Stimulated activated CD8-positive, alpha-beta memory T cell treated with anti-CD3 and anti-CD28 coated beads, Interleukin-4, amount 100 ng/mL, for 4 hours (primary cell): ENCODE measurements at places on chromosomes 7 and 10.

DNA sequence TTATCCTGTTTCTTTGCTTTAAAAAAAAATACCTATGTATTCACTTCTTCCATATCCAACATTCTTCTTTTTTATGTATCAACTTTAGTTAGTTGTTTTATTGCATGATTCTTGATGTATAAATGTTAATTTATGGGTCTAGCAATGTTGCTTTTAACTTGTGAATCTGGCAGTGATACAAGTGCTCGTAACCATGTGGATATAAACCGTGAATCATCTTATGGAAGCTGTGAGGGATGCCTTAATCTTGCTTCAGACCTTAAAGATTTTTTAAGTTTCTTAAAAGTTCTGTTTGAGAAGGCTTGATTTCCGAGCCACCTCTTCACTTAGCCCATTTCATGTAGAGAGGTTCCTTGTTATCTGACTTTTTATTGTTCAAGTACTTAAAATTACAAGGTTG is 25.9 kb downstream of the HELLS start:
- DNase-seq = no peak

DNA sequence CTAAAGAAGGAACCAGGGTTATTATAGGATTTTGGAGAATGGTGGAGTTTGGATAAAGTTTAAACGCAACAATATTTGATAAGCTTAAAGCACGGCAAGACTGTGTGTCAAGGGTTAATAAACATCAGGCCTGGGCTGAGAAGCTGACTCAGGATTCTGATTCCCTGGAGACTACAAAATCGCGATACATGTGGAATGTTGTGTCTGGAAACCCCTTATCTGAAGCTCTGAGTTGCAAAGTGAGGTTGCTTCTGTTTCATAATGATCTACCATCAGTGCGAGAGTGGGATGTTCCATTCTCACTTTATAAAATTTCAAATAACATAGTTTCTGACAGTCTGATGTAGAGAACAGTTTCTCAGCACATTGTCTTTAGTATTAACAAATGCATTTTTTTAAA is 7.8 kb downstream of the C1GALT1 start:
- DNase-seq = no peak

GRCh38 chr7:30988351-30989005 is 24.7 kb downstream of the GHRHR start:
- no peak for DNase-seq

DNA sequence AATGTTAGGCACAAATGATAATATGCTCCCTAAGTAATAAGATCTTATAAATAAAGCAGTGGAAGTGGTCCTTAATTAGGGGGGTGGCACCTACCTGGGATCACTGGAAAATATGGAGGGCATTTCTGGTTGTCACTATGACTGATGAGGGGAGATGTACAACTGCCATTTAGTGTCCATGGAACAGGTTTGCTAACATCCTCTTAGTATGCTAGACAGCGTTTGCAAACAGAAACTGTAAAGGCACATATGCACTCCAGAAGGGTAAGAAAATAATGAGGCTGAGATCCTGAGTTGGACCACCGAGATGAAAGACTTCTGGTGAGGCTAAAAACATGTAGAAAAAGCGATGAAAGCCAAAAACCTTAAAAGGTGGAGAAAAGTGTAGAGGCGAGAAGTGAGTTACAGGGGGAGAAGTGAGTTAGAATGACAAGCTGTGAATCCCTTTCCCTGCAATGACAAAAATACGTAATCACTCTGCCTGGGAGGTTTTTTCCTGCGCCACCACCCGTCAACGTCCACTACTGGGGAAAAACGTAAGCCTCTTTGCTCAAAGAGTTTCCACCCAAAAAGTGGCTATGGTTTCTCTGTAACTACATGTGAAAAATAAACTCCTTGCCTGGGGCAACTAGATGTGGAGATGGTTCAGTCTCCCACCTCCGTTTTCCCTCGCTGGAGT is 767 bp downstream of the KRIT1 start:
- no peak for DNase-seq

GRCh38 chr7:159104188-159104920 is 40.3 kb downstream of the VIPR2 start:
- DNase-seq = no peak

DNA sequence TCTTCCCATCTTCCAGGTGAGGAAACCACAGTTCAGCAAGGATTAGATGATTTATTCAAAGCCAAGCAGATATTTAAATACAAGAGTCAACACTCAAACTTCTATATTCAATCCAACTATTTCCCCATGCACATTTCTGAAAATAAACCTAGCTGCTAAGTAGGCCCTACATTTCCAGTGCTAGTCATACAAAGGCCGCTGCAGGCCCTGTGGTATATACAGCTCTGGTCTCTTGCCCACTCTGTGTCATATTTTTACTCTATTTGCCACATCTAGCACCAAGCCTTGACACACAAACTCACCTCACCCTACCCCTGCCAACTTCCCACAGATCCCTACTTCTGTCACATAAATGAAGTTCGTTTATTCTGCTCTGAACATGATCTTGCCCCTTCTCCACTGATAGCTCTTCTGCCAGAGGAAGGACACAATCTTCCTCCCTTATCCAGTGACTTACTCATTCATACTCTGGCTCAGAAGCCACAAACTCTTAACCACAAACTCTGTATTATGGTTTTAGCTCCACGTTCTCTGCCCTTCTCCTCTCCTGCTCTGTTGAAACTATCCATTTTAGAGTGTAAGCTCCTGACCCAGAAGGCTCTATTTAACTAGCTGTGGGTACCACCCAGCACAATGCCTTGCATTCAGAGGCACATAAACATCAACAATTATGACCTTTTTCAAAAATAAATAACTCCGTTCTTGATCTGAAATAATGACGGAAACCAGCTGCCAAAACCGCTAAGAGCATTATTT is 180.7 kb downstream of the CPEB3 start:
- DNase-seq = no peak

DNA sequence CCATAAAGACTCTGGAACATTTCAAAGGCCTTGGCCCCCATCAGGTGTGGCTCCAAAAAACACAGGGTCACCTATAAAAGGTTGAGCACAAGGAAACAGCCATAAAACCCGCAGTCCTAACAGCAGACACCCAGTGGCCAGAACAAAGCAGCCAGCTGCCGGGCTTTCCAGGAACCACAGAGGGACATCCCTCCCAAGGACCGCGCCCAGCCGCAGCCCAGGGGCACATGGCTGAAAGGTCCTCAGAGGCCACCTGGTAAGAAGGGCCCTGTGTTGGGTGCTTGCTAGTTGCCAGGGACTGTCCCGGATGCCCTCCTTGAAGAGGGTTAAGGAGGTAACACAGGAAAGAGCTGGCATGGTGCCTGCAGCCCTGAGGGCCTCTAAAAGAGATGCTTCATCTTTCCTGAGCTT is 32.7 kb downstream of the KCNMA1 start:
- DNase-seq = no peak

- no peak for DNase-seq
Measured at GRCh38 chr7:50281680-50282445, 22.7 kb upstream of the IKZF1 start.

DNA sequence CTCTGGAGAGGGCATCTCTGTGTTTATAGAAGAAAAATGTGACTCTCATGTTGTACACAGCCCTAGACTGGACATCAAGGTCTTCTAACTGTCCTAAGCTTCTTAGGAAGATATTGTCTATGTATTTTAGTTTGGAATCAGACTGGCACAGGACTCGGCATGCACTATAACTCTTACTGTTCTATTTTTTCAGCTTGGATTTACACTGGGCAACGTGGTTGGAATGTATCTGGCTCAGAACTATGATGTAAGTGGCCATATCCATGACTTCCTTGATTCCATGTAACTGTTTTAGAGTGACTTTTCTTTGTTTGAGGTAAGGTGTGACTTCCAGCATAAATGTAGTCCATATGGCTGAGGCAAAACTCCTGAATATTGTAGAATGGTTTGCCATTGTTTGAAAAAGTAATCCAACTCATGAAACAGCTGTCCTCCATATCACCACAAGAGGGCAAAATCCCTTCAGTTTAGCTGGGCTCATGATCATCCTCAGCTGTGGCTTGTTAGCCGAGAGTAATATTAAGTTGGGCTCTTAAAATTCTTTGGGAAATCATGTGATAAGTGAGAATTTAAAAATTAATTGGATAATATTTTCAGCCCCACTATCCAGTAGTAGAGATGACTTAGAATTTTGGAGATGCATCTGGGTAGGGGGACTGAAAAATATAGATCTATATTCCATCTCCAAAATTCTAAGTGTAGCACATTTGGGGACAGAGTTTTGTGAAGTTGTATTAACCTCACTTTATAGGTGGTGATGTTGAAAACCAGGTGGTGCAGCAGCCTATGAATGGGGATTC is 10.4 kb downstream of the STMP1 start:
- DNase-seq = no peak

GRCh38 chr10:71880425-71881306 is 29.6 kb upstream of the PSAP start:
- no peak for DNase-seq

GRCh38 chr10:57249615-57250281 is 888.7 kb upstream of the ZWINT start:
- DNase-seq = no peak

GRCh38 chr7:4018601-4019316 is 663.3 kb upstream of the FOXK1 start:
- no peak for DNase-seq
